Activated naive CD4-positive, alpha-beta T cell treated with anti-CD3 and anti-CD28 coated beads, Interleukin-2, amount 10 ng/mL, durations not matched to agents 7 days and 5 days (primary cell): ENCODE measurements at places on chromosomes 13 and 19.

DNA sequence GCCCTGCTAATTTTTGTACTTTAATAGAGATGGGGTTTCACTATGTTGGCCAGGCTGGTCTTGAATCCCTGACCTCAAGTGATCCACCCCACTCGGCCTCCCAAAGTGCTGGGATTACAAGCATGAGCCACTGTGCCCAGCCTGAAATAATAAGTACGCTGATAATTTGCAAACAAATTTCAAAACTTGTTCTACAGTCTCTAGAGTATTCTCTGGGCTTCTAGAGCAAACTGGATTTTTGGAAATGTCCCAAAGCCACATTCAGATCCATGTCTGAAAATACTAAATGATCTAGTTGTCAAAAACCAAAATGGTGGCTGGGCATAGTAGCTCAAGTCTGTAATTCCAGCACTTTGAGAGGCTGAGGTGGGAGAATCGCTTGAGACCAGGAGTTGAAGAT lies 39.9 kb upstream of the PSPC1 start:
- no peak for DNase-seq

DNA sequence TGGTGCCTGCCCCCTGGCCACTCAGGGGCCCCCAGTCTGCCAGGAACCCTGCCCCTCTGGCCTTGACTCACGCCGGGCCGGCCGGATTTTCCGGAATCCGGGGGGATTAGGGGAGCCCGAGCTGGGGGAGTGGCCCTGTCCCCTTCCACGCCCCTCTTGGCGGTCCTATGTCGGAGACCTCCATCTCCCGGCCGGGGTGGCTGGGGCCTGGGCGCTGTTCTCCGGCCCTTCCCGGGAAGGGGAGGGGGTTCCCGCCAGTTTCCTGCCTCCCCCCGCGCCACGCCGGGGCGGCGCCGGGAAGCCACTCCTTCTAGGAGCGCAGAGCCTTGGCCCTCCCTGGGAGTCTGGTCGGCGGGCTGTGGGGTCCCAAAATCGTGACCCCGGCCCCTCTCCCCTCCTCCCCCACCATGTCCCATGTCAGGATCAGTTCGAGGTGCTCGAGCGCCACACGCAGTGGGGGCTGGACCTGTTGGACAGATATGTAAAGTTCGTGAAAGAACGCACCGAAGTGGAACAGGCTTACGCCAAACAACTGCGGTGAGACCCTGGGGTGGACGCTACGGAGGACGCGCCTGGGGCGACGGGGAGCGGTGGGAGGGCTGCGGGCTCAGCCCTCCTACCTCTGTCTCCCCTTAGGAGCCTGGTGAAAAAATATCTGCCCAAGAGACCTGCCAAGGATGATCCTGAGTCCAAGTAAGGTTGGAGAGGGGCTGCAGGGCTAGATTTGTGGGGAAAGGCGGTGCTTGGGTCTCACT lies 1.3 kb downstream of the TRIP10 start:
- peak; percentile 55 for DNase-seq

- no peak for DNase-seq
Observed at GRCh38 chr13:27138457-27139093, 33.0 kb downstream of the USP12 start.

- DNase-seq: no peak
Observed at GRCh38 chr13:27820524-27821482, 28.5 kb downstream of the GSX1 start.

DNA sequence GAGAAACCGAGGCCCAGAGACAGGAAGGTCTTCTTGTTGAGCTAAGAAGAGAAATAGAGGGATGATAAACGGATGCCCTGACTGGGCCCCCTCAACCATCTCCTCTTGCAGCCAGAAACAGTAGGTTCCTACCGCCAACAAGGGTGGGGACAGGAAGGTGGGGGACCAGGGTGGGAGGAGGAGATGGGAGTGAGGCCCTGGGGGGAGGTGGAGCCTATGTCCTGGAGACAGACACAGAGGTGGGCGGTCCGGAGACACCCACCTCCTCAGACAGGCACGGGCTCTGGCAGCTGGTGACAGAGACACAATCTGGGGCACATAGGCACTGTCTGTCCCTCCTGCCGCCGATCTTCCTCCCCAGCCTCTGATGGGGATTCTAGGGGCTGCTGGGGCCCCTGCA lies 16.9 kb downstream of the GADD45B start:
- no peak for DNase-seq

DNA sequence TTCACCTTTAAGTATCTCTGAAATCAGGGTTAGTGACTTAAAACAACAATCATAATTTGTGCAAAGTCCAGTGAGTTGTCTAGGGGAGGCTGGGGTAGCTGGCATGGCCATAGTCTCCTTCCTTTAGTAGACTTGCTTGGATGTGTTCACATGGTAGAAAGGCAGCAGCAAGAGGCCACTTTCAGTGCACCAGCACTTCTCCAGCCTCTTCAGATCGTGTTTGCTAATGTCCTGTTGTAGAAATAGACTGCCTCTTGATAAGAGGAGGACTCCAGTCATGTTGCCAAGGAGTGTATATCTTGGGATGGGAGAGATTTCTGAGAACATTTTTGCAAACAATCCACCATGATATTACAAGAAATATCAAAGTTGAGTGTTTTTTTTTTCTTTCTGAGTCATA lies 22.9 kb downstream of the WDFY2 start:
- no peak for DNase-seq

DNA sequence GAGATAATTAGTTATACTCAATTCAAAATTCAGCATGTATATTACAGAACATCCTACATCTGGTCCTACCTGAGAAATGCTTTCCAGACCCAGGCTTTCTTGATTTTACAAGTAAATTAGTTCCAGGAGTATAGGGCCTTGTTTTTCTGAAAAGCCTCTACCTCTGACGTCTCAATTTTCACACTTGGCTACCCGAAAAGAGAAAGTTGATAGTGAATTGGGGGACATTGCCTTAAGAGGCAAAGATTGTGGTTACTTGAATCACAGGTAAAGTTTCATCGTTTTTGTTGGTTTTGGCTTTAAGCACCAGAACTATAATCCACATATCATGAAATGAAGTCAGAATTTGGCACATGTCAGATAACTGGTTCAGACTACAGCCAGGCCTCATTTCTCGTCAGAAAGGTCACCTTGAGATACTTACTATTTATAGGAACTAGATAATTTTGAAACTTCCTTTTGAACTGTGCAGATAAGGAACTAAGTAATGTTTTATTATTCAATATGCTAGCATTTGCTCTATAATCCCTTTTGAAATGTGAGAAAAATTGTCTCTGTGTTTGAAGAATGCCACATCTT lies 30.8 kb downstream of the FAM124A start:
- DNase-seq: no peak

DNA sequence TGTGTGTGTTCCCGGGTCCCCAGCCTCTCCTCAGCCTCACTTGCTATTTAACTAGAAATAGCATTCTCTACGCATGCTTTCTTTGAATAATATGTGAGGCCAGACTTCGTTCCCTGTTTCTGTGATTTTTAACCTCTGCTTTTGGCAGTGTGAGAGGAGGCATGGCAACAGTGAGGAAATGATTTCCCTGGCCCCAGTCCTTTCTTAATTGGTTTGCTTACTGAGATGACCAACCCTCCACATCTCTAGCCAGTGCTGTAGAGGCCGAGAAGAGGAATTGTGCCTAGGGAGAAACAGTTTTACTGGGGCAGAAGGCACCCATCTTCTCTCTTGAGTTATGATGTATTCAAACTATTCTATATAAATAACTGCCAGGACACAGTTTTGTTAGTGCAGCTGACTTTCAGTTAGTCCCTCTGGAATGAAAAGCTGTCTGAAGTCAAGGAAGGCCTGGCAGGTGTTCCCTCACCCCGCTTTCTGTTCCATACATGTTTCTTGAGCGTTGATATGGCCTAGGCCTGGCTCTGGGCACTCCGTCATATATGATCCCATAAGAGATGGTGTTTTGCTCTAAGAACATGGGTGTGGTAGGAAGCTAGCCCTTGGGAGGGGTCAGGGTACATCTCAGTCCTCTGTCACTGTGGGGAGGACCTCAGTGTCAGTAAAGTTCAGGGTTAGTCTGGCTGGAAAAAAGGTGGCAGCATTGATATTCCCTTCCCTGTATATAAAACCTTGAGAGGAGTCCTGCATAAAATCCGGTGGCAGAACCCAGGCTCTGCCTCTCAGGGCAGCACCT lies 73.7 kb upstream of the NPAS1 start:
- DNase-seq: no peak

DNA sequence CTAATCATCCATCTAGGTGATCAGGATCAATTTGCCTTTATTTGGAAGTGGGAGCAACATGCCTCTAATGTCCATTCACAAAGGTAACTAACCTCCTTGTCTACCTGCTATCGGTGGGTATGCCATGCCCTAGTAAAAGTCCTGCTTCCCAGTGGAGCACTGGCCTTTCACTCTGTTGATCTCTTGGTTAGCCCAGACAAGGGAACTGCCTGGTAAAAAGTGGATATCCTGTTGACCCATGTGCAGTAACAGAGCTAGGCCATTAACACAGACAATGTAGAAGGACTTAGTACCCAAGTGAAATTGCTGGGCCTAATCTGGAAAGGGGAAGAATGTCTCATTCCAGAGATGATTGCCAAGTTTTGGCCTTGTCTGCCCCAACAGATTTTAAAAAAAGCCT lies 171.5 kb upstream of the CSNK1A1L start:
- DNase-seq: no peak

- no peak for DNase-seq
Observed at GRCh38 chr19:42075364-42075615, 676 bp upstream of the ZNF574 start.

DNA sequence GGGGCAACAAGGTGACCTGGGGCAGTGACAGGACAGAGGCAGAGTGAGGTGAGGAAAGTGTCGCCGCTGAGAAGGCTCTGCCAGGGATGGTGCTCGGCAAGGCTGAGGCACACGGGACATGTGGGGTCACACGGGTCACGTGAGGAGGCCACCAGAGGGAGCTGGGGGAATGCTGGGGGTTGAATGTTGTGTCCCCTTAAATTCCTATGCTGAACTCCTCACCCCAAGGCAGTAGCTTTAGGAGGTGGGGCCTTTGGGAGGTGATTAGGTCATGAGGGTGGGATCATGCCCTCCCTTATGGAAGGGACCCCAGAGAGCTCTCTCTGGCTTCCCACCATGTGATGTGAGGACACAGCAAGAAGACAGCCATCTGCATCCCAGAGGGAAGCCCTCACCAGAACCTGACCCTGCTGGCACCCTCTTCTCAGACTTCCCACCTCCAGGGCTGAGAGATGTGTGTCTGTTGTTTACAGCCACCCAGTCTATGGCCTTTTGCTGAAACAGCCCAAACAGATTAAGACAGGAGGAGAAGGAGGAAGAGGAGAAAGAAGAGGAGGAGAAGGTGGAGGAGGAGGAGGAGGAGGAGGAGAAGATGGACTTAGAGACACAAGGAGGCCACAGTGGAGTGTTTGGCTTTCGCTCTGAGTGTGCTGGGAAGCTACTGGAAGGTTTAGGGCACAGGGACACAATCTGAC lies 35.4 kb downstream of the RFX2 start:
- no peak for DNase-seq

GRCh38 chr19:1483131-1483978 lies 4.3 kb upstream of the C19orf25 start:
- no peak for DNase-seq

- DNase-seq: no peak
Observed at GRCh38 chr19:18650468-18651041, 13.7 kb downstream of the KLHL26 start.

DNA sequence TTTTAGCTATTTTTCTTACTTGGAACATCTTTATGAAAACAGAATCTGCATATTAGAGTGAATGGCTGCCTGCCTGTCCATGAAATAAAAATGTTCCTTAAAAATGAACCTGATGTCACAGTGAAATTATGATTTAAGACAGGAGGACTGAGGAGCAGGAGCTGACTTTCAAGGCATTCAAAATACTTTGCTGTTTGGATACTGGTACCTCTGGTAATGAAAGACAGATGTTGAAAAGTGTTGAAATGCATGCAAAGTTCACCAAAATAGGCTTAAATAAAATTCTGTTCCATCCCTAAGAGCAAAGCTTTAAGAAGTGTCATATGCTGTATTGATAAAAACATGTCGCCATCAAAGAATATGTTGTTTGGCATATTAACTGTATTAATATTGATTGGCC lies 1.7 kb downstream of the ARHGEF7 start:
- no peak for DNase-seq

DNA sequence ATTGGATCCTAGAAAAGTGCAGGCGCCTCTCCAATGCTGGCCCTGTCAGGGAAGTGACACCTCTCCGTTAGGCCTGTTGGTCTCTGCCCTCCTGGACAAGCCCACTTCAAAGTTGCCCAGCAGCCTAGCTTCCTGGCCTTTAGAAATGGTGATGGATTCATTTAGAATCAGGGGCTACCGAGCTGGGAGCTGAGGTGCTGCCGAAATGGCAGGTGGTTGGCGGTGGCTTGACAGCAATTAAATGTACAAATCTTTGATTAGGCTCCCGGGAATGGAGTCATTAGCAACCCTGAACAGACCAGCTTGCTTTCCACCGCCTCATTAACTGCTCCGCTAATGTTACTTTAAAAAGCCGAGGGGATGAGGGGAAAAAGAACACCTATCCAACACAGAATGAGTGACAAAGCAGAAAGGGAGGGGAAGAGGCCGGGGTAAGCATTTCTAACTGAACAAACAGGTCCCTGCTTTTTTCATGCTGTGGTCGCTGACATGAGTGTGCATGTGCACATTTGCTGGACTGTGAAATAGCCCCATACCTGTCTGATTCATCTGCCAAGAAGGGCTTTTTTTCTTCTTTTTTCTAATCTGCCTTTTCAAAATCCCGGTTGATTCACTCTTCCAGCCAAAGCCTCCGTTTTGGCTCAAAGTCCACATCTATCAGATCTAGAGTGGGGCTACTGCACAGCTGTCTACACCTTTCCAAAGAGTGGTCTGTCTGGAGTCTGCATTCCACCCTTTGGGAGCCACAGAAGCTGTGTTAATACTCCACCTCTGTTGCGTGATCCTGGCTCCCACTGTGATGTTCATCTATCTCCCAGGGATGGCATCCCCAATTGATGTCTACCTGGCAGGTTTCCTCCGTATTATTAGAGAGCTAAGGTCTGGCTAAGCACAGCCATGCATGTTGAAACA lies 431.9 kb downstream of the COG6 start:
- no peak for DNase-seq

DNA sequence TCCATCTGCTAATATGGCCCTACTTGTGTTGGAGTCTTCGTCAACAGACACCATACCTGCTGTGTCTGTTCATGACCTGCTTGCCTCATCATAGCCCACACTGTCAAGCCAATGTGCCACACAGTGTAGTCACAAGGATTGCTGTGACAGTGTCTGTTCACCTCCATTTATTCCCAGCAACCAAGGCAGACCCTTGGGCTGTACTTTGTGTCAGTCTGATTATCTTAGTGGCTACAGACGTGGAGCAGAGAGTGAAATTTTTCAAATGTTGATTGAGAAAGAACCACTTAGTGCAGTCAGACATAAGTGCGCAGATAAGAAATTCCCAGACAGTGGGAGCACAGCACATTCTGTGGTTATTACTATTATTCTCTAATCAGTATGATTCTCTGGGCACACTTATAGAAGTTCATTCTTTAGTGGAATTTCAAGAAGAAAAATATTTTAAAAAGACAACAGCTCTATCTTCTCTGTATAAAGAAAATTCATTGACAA lies 184.6 kb downstream of the GPC6 start:
- no peak for DNase-seq

DNA sequence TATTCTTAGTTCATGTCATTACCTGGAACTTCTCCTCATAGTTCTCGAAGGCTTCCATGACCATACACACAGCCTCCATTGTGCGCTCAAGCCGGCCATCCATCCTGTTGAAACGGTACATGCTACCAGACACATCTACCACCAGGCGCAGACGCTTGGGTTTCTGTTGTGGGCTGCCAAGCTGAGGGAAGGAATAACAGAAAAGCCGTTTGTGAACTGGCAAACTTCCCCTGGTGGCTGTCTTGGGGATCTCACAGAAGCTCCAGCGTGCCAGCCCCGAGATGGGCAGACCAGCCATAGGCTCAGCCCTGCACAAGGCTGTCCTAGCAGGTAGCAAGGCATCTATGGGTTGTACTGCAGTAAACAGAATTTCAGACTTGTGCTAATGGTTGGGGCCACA lies 130.1 kb downstream of the RGCC start:
- no peak for DNase-seq
